ENCODE measurements at places on chromosomes 6 and 20.

- no peak for DNase-seq
Observed at GRCh38 chr6:18725449-18725848, 338.3 kb downstream of the RNF144B start.

GRCh38 chr6:141704151-141704550, 428.6 kb upstream of the GJE1 start:
- no peak for DNase-seq

DNA sequence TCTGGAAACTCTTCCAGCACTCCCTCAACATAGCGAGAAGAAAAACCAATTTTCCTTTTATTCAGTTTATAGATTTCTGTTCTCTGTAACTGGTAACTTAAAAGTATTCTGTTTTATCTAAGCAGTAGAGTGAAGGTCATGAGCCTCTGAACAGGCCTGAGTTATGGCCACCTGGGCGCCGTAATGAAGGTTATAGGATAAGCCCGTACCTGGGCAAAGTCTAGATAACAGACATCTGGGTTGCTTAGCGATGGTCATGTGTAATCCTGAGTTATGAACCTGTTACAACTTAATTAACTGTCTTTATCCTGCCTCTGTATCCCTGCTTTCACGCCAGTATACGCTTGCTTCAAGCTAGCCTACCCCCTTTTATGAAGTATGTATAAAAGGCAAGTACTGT, 13.0 kb upstream of the FAM217A start:
- no peak for DNase-seq

GRCh38 chr6:118717106-118717505, 65.7 kb upstream of the CEP85L start:
- no peak for DNase-seq

- DNase-seq: no peak
Observed at GRCh38 chr20:62736407-62737071, 27.9 kb downstream of the NTSR1 start.

DNA sequence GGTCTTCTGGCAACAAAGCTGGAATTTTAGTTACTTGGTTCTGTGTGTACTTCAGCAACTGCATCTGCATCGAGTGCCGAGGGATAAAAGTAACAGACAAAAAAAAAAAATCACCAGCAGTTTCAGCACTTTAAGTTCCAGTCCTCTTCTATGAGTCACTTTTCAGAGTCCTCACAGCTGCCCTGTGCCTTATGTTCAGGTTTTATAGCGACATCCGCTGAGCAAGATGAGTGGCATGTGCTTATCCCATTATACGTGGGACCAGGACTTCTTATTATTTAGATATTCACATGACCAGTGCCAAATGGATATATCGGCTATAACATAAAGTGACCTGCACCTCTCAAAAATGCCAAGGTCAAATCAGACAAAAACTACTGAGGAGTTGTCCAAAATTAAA, 242.9 kb downstream of the FOXA2 start:
- DNase-seq: no peak

DNA sequence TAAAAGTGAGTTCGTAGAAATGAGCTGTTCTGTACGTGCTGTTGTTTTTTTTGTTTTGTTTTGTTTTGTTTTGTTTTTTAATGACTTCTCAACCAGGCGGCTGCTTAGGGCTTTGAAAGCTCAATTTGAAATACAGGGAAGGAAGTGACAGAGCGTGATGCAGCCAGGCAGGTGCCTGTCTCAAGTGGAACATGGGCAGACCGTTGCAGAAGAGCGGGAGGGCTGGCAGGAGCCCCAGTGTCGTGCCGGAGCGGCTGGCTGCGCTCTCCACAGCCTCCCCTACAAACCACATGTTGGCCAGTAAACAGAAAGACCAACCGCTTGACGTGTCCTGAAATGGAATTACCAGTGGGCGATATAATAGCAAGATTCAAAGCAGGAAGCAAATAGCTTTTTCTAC, 164.9 kb upstream of the RREB1 start:
- DNase-seq: no peak
